ENCODE measurements at places on chromosomes 13 and 19. TPM values are rescaled to one million over a fixed set of nuclear protein-coding genes. Genes with fewer than 3 reads are reported as not detected.

Gene BLOC1S3
- polyA plus RNA-seq: 9.5 TPM

Gene NLRP12
- polyA plus RNA-seq: 0.24 TPM

Gene KLK14
- polyA plus RNA-seq: 0.19 TPM

Gene RASAL3
- polyA plus RNA-seq: 1.0 TPM

Gene CEACAM3
- polyA plus RNA-seq: 0.23 TPM

Gene PROZ
- polyA plus RNA-seq: 2.9 TPM

Gene EFNB2
- polyA plus RNA-seq: 126 TPM

Gene F10
- polyA plus RNA-seq: 24.2 TPM

DNA sequence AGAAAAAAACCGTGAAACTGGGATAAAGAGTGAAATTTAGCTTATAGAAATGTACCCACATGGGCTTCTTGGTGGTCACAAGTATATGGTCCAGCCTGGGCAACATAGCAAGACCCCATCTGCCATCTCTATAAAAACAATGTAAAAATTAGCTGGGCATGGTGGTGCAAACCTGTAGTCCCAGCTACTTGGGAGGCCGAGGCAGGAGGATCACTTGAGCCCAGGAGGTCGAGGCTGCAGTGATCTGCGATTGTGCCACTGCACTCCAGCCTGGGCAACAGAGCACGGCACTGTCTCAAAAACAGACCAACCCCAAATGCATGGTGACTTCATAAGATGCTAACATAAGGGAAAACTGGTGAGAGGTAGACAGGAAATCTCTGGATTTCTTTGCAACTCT lies 54.4 kb downstream of the GNG7 start:
- no peak for DNase-seq

DNA sequence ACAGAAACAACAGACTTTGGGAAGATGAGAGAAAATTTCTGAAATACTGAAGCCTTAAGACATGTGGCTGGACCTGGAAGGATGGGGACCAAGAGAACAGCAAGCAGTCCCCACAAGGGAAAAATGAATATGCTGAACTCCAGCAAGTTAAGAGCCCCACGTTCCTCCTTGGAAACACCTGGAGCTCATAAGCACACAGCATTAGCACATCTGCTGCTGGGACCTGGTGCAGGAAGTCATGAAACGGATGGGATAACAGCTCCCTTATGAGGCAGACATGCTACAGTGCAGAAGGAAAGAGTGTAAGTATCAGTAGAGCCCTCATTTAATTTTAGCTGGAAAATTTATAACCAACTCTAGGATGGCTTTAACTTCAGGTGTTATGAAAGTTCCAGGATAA lies 67.3 kb downstream of the SLC15A1 start:
- DNase-seq: peak; percentile 34

- no peak for DNase-seq
Measured at GRCh38 chr13:112145551-112146360, 78.8 kb downstream of the SOX1 start.

DNA sequence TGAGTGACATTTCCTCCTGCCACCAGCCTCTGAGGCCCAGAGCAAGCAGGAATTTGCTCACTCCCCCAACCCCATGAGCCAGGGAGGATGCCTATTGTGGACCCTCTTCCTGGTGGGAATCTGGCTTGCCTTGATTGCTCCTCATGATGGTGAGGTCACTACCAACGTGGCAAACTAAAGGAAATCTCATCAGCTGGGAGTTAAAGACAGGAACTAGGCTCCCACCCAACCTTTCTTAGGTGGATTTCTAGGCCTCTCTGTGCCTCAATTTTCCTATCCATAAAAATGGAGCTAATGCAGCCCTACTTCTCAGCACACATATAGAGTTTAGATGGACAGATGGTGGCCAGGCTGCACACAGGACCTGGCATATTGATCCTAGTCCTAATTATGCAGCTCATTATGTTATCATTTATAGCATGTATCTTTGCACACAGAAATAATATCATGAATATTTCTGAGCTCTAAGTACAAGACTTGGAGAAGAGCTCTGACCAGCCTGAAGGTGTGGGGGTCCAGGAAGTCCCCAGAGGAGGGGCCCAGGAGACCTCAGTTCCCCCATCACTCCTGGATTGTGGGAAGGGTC lies 2.0 kb downstream of the B3GNT3 start:
- no peak for DNase-seq

GRCh38 chr13:50025436-50025835 lies 10.2 kb downstream of the KCNRG start:
- no peak for DNase-seq

GRCh38 chr19:10206226-10206885 lies 11.6 kb upstream of the DNMT1 start:
- no peak for DNase-seq

- no peak for DNase-seq
Measured at GRCh38 chr19:39546599-39546998, 6.6 kb upstream of the EID2 start.

DNA sequence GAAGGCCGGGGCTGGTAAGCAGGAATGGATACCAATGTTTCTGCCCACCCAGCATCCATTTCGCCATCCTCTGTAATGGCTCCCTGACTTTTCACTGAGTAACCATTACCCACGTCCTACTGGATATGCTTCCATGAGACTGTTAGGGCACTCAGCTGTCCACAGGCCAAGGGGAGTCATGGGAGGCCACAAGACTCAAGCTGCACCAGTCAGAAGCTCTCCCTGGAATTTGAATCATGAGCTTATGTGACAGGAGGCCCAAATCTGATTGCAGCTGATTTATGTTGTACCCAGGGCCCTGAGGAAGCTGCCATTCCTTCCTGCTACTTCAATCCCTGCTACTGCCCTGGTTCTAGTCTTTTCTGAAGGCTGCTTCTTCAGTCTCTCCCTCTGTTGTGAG lies 28.3 kb downstream of the DEDD2 start:
- DNase-seq: no peak

- DNase-seq: no peak
Measured at GRCh38 chr19:1076951-1077350, 10.0 kb downstream of the ARHGAP45 start.

GRCh38 chr19:39679056-39679790 lies 23.5 kb downstream of the LGALS16 start:
- no peak for DNase-seq

GRCh38 chr19:55543567-55543966 lies 1.8 kb downstream of the SBK3 start:
- no peak for DNase-seq

DNA sequence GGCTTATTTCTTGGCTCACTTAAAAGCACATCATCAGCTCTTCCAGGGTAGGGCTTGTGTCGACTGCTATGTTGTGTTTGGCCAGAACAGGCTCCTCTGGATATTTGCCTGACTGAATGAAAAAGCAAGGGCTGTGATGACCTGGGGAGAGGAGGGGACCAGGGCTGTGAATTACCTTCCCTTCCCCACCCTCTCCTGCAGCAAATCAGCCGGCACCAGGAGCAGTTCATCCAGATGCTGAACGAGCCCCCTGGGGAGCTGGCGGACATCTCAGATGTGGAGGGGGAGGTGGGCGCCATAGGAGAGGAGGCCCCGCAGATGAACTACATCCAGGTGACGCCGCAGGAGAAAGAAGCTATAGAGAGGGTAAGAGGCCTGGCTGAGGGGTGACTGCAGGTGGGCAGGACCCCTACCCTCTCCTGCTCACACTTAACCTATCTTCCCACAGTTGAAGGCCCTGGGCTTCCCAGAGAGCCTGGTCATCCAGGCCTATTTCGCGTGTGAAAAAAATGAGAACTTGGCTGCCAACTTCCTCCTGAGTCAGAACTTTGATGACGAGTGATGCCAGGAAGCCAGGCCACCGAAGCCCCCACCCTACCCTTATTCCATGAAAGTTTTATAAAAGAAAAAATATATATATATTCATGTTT lies 4.4 kb downstream of the GADD45GIP1 start:
- no peak for DNase-seq

- no peak for DNase-seq
Measured at GRCh38 chr19:36489920-36490415, 607 bp upstream of the ZNF566 start.

GRCh38 chr19:4268816-4269430 lies 10.1 kb upstream of the SHD start:
- DNase-seq: no peak

Measured in renal pelvis (tissue), 12 donors.